ENCODE measurements at places on chromosomes 12 and 14.

DNA sequence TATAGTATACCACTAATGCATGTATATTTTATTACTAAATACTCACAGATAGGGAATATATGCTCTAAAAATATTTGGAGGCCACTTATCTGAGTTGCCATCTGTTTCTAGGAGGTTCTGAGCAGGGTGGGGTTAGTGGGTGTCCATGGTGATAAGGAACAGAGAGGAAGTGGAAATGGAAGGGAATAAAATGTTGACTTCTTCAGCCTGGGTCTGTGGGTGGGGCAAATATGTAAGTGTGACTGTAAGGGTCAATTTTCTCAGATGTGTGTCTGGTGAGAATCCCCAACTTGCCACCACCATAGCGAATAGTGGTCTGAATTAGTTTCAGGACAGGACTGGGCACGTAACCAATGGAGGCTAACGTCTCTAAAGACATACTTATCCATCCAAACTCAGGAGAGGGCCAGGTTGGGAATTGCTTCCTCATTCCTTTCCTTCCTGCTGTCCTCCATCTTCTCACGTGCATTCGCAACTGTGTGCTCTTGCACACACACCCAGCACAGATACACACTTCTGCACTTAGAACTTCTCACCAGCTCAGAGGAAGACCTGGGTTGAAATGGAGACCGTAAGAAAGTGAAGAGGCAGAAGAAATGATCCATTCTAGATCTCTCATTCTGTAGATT is 54.2 kb upstream of the GZMB start:
- no peak for DNase-seq

- no peak for DNase-seq
Observed at GRCh38 chr12:85152311-85152729, 116.2 kb downstream of the LRRIQ1 start.

- no peak for DNase-seq
Observed at GRCh38 chr14:95545515-95546168, 10.8 kb downstream of the GLRX5 start.

DNA sequence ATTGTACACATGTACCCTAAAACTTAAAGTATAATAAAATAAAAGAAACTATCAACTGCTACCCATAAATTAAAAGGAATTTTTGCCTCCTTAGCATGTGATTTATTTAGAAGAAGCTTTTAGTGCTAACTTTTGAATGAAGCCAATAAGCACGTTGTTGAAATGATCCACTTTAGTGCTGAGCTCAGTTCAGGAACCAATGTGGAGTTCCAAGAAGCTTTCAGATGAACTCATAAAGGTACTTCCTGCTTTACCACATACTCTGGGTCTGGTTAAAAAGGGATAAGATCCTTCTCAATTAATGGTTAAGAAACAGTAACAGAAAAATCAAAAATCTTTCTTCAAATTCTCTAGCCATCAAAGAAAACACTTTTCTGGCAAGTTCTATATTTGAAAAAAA is 39.4 kb downstream of the TMTC1 start:
- DNase-seq: no peak

- no peak for DNase-seq
Observed at GRCh38 chr14:31337331-31337730, 83.0 kb downstream of the HEATR5A start.

DNA sequence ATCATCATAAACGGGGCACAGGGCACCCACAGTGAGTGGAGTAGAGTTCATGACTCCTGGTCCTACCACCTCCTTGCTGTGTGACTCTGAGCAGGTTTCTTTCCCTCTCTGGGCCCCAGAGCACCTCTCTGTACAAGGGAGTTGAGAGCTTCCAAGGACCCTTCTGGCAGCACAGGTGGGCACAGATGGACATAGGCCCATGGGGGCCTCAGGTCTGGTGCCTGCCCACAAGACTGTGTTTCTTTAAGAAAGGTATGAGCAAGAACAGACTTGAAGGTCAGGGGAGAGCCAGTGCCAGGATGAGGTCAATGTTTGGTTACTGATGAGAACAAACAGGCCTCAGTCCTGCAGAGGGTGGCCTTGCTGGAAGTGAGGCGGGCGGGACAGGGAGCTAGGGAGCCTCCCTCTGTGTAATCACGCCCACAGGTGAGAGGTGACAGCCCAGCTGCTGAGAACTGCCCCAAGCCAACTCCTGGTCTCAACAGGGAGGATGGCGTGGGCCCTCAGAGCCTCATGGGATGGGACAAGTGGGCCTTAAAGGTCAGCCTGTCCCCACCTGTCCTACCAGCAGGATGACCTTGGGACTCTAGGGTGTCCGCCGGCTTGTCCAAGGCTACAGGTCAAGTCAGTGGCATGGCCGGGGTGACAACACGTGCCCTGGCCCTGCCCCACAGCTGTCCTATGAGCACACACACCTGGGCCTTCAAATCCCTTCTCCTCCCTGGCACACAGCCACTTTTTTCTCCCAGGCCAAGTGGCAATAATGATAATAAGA is 49.1 kb downstream of the CCDC85C start:
- DNase-seq: peak; percentile 48

- no peak for DNase-seq
Observed at GRCh38 chr12:7292300-7292699, 11.6 kb upstream of the ACSM4 start.

DNA sequence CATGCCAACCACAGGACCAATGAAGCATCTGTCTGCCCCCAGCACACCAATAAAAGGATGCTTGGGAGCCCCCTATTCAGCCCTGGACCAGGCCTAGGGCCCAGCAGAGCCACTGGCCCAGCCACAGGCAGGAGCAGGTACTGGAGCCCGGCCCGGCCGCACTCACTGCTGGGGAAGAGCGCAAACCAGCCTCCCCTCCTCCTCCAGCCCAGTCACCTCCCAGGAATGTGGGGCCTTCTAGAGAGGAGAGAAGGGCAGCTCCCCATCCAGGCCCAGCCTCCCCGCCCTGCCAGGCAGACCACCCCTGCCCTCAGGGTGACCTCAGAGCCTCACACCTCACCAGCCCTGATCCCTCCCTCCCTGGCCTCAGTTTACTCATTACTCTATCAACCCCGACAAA is 56.2 kb downstream of the CCNK start:
- peak; percentile 72 for DNase-seq

DNA sequence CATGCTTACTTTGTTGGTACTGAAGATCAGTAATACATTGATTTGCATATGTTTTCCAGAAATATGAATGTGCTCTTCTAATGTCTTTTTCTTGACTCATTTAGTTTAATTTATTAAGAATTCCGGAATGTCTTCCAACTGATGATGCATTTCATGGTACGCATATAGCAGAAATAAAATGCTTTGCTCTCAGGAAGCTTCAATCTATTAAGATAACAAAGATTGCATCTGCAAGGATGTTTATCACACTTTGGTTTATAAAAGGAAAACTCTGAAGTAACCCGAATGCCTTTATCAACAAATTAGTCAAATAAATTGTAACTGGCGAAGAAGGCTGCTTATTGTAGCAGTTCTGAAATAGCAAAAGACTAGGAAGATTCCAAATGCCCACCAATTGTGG is 166.4 kb upstream of the LMNTD1 start:
- DNase-seq: no peak

DNA sequence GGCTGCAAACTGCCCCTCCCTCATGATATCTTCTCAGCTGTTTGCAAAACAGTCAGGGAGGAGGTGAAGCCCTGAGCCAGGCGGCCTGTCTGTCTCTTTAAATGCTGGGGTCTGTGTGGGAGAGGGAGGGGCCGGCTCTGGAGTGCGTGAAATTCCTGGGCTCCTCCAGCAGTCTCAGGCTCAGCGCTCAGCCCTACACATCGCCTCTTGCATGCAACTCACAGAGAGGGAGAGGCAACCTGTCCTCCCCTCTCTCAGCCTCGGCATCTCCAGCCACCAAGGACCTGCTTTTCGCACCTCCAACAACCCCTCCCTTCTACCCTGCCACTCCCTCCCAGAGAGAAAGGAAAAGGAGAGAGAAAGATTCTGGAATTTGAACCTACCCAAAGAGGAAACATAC is at the start of gene NRXN3:
NRXN3 (plus strand) TSS at position 171 of the 400 bp plus-strand sequence. CDS start 72,721 bp downstream, outside the sequence.
- no peak for DNase-seq

- no peak for DNase-seq
Observed at GRCh38 chr14:89207925-89208328, 209.1 kb downstream of the FOXN3 start.

GRCh38 chr12:85662207-85662602 is 174.0 kb downstream of the RASSF9 start:
- no peak for DNase-seq

DNA sequence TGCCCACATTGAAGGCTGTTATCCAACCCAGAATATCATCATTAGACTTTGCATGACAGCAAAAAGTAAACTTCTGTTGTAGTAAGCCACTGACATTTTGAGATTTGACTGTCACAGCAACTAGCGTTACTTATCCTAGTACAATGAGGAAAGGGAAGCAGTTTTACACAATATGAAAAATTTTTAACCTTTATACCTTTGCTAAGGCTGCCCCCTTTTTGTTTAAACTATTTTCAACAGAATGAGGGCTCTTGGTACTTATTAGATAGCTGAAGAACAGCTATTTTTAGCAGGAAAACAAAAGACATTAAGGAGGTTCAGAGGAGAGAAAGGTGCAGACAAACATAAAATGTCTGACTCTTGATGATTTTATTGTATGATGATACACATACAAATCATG is 23.4 kb upstream of the TMX1 start:
- DNase-seq: no peak

DNA sequence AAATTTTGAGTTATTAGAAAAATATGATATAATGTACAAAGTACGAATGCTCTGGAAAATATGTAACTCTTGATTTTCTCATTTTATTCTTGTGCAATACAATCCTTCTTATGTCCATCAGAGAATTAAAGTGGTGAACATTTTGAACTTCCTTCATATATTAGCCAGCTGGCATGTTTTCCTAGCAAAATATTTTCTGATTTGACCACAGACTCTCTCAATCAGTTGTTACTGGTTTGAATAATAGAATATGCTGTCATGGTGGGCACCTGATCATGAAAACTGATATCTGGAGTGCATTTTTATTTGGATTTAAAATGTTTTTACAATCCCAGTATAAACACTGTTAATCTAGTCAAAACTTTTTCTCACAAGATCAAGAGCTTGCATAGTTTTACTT is 24.2 kb downstream of the PARPBP start:
- no peak for DNase-seq

- DNase-seq: no peak
Observed at GRCh38 chr12:59600171-59600570, 4.3 kb downstream of the SLC16A7 start.

- no peak for DNase-seq
Observed at GRCh38 chr14:34324363-34324795, 137.7 kb downstream of the SPTSSA start.

GRCh38 chr12:32002848-32003493 is 43.8 kb downstream of the RESF1 start:
- no peak for DNase-seq

- DNase-seq: no peak
Observed at GRCh38 chr12:120668091-120668867, 18.7 kb upstream of the MLEC start.

GRCh38 chr12:123939716-123940626 is 32.7 kb downstream of the CCDC92 start:
- no peak for DNase-seq

GRCh38 chr12:52895726-52896189 is 9.1 kb downstream of the KRT8 start:
- no peak for DNase-seq

DNA sequence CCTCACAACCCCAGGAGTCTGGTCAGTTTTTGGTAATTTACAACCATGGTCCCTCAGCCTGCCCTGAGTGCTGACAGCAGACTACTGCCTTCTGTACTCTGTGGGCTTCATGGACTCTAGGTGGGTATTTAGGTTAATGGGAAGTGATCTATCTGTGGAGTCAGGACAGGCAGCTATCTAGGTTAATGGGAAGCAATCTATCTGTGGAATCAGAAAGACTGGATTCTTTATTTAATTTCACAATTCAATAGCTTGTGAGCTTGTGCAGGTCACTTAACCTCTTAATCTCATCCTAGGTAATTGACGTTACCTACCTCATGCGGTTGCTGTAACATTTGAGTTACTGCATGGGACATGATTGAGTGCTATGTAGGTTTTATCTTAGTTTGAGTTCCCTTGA is 777.5 kb downstream of the NRXN3 start:
- no peak for DNase-seq

GRCh38 chr14:20792556-20792955 is 10.1 kb downstream of the RNASE1 start:
- no peak for DNase-seq

DNA sequence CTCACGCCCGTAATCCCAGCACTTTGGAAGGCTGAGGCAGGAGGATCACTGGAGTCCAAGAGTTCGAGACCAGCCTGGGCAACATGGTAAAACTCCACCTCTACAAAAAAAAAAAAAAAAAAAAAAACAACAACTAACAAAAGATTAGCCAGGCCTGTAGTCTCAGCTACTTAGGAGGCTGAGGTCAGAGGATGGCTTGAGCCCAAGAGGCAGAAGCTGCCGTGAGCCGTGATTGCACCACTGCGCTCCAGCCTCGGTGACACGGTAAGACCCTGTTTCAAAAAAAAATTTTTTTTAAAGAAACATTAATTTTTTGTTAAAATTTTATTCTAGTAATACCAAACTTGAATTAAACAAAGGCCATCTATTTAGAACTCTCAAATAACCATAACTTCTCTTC is 77.8 kb downstream of the PPP2R5E start:
- no peak for DNase-seq

DNA sequence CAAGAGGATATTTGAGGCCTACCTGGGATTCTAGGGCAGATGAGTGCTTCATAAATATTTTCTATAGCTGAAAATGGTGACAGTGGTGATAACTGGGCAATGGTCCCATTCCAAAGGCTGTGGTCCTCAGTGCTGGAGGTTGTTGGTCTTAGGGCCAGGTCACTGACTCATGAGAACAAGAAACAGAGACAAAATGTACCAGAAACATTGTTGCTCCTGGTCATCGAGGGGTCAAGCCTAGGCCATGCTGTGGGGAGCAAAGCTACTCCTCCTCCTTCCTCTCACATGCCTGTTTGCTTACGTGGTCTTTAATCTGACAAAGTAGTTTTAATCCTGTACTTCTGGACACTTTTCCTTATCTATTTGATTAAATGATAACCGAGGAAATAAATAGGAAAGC is 33.8 kb downstream of the ERG28 start:
- no peak for DNase-seq
